ENCODE measurements at places on chromosomes 6 and 20. TPM values are rescaled to one million over a fixed set of nuclear protein-coding genes. Genes with fewer than 3 reads are reported as not detected.

The KIF6 gene
- total RNA-seq, result under 0.01 TPM

The TXLNB gene
- total RNA-seq, result not detected

The C20orf141 gene
- total RNA-seq, result not detected

The KHDC1 gene
- total RNA-seq, result 0.68 TPM

The OR2B6 gene
- not detected for total RNA-seq

The SLC17A9 gene
- total RNA-seq, result 0.28 TPM

Data from nasal cavity respiratory epithelium epithelial cell of viscerocranial mucosa (primary cell).